ENCODE measurements at places on chromosomes 4 and X.

- no peak for DNase-seq
Measured at GRCh38 chr4:151468715-151469696, 60.0 kb downstream of the FHIP1A start.

- no peak for DNase-seq
Measured at GRCh38 chr4:121728066-121728465, 31.3 kb upstream of the ANXA5 start.

- no peak for DNase-seq
Measured at GRCh38 chr4:147117431-147117830, 171.8 kb upstream of the TTC29 start.

- DNase-seq = peak; percentile 52
Measured at GRCh38 chrX:8364369-8365141, 100.1 kb upstream of the VCX3B start.

- no peak for DNase-seq
Measured at GRCh38 chrX:100076031-100076430, 334.0 kb downstream of the PCDH19 start.

- no peak for DNase-seq
Measured at GRCh38 chrX:103562801-103563200, 22.5 kb upstream of the TCEAL4 start.

- DNase-seq = peak; percentile 37
Measured at GRCh38 chr4:109562457-109563239, 2.6 kb downstream of the MCUB start.

- no peak for DNase-seq
Measured at GRCh38 chr4:6668391-6668790, 25.3 kb upstream of the S100P start.

DNA sequence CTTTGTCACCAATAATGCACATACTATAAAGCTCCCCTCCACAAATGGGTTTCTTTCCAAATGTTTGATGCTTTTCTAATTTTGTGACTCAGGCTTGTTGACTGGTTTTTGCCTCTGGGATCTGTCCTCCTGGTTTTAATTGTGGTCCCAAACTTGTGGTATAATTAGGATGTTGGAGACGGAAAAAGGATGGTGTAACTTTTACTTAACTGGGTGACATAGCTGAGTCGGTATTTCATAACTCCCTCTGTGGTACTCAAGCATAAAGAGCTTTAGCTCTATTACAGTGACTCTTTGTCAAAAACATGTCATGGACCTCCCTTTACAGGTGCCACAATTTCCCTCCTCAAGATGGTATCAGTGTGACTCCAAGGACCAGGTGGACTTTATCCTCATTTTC is 119.7 kb upstream of the RBPJ start:
- DNase-seq = no peak

- no peak for DNase-seq
Measured at GRCh38 chrX:22952010-22952409, 47.8 kb upstream of the DDX53 start.

DNA sequence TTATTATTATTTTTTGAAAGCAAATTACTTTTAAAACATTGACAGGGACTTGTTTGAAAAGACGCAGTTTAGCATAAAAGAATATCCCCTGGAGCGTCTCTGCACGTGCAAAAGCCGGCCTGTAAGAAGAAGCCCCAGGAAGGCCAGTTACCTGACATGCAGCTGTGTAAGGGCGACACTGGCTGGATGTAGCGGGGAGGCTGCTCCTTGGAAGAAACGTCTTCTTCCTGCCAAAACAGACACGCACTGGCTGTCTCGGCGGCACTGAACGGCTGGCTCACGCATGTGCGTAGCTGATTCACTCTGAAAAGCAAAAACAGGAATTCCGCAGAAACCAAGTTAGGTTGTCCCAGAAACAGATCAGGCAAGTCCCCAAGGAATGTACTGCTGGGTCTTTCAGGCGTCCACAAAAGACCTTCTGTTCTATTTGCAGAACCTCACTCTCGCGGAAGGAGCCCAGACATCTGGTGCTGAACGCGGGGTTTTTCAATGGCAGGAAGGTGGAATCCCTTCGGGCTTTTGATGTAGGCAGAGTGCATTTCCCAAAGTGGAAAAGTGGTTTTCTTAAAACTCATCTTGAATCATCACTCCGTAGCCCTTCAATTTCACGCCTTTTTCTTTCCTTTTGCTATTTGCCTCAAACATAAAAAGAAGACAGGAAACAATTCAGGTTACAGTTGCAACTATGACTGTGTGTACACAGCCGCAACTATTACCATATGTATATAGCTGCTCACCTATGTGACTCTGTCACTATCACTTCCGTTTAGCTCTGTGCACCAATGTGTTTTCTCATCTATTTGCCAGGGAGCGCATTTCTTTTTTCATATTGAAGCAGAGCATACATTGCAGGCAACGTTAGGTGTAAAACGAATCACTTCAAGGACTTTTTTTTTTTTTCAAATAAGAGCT is 38.1 kb upstream of the ARSH start:
- no peak for DNase-seq

DNA sequence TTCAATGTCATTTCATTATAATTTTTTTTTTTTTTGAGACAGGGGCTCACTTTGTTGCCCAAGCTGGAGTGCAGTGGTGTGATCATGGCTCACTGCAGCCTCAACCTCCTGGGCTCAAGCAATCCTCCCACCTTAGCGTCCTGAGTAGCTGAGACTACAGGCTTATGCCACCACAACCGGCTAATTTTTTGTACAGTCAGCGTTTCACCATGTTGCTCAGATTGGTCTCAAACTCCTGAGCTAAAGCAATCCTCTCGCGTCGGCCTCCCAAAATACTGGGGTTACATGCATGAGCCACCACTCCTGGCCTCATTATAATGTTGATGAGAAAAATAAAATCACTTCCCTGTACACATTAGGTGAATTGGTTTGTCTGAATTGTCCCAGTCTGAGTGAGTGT is 16.9 kb downstream of the TAF7L start:
- no peak for DNase-seq

DNA sequence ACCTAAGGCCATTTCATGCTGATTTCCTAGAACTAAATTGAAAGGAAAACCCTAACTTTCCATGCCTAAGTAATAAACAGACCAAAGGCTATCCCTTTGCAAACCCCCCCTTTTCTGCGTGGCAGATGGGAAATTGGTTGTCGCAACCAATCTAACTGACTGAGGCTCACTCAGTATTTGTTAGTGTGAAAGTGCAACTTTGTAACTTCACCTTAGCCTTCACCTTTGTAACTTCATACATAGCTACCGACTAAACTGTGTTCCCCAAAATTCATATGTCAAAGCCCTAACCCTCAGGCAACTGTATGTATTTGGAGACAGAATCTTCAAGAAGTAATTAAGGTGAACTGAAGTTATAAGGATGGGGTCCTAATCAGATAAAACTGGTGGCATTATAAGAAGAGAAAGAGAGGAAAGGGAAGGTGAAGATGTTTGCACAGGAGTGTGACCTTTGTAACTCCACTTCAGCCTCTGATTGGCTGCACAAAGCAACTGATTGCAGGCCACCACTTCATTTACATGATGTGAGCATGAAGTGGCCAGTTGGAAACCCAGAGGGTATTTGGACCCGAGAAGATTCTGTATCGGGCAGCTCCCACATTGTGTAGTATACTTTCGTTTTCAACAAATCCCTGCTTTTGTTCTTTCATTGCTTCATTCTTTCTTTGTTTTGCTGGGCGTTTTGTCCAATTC is 4.9 kb upstream of the TMEM33 start:
- no peak for DNase-seq

- DNase-seq = no peak
Measured at GRCh38 chr4:110492522-110492921, 16.6 kb downstream of the ENPEP start.

Data from NCI-H2081 (cell line).